Left forelimb (tissue), 1 donor: ENCODE measurements at places on chromosomes 11 and 22.

DNA sequence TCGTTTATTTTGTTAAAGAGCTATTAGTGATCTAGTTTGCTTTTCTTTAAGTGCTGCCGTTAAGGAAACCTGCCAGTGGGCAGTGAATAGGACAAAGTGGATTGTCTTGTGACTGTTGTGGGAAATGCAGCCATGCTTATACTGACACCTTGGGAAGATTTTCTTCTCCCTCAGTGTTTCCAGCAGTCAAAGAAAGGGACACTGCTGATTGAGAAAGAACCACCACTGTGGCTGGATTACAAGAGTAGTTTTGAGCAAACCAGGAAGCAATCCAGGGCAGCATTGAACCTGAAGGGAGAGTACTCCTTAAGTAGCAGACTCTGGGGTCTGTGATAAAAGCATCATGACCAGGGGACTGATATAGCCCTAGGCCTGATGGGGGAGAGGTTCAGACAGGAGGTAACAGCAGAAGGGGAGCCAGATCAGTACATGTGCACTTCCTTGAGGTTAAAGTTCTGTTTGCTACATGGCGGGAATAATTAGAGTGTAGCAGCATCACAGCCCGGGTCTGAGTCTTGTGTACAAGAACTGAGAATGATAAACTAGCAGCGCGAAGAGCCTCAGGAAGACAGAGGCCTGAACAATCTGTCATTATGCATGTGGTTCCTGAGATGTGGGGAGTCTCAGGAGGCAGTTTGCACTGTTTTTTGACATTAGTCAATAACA lies 167.8 kb downstream of the C11orf91 start:
- no peak for DNase-seq

DNA sequence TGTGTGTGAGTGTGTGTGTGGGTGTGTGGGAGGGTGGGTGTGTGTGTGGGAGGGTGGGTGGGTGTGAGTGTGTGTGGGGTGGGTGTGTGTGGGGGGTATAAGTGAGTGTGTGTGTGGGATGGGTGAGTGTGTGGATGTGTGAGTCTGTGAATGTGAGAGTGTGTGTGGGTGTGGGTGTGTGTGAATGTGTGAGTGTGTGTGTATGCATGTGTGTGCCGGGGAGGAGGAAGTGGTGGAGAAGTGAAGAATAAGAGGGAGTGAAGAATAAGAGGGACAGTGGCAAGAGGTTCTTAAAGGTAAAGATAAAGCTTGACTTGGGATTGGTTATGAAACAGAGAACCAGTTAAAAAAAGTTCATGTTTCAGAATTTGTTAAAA lies 54.0 kb downstream of the PRR5L start:
- DNase-seq, result no peak

- no peak for DNase-seq
Observed at GRCh38 chr22:31509061-31509762, 12.9 kb downstream of the SFI1 start.

GRCh38 chr11:108204929-108205499 lies 17.4 kb downstream of the NPAT start:
- no peak for DNase-seq

DNA sequence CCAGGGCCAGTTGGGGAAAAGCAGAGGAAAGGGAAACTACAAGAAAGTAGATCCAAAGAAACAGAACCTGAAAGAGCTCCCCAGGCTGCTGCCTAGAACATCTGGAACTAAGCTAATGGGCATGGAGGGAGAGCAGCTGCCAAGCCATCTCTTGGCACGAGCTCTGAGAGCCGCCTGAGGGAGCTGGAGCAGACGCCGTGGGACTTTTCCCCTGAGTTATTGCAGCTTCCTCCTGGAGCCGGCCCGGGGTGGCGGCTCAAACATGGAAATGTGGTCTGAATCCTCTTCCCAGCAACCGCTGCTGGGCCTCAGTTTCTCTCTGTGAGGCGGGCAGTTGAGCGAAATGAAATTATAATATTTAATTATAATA lies 41.8 kb downstream of the LIF start:
- no peak for DNase-seq

DNA sequence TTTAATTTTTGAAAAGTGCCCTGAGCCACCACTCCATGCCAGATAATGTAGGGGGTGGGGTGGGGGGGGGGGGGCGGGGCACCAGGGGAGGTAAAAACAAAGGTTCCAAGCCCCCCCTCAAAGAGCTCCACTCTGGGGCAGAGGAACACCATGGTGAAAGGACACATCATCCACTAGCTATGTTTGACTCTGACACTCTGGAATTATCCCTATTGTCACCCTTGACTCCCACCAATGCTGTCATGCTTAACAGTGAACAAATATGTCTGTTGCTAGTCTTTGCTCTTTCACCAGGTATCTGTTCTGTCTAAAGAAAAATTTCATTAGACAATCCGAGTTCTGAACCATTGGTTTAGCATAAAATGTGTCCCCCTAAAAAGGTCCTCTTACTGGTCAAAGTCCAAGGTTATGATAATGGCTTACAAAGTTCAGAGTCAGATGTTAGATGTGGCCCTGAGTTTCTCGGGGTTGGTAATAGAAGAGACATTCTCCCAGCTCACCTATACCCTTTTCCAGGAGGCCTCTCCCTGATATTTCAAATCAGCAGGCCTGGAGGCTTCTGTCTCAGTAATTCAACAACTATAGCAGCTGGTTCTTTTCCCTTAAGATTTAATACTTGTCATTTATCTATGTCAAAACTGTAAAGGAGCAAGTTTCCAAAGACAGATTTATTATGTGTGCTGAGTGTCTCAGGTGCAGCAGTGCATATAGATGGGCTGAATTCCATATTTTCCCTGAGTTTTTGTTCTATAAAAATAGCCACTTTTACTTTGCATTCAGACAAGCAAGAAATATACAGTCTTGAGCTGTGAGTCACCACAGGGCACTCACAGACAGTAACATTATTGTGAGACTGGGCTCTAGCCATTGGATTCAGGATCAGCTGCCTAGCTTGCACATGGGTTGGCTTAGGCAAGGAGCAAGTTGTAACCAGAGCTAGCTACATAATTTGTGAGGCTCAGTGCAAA lies 174.1 kb downstream of the CSNK2A3 start:
- no peak for DNase-seq

GRCh38 chr11:80320765-80321164 lies 879.9 kb upstream of the TENM4 start:
- no peak for DNase-seq

DNA sequence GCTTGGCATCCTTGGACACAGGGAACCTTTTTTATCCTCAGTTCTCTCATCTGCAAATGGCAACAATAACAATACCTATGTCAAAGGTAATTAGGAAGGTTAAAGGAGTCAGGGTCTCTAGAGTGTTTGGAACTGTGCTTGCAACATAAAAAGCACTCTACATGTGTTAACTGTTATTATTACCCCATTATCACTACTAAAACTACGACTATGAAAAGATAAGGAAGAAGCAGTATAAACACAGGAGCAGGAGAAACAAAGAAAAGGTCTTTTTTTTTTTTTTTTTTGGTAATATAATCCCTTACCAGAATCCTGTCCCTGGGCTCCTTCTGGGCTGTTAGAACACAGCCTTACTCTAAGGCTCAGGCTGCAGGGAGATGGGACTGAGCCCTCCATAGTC lies 348.2 kb downstream of the CADM1 start:
- no peak for DNase-seq

- no peak for DNase-seq
Observed at GRCh38 chr11:33682446-33682845, 18.2 kb downstream of the C11orf91 start.

DNA sequence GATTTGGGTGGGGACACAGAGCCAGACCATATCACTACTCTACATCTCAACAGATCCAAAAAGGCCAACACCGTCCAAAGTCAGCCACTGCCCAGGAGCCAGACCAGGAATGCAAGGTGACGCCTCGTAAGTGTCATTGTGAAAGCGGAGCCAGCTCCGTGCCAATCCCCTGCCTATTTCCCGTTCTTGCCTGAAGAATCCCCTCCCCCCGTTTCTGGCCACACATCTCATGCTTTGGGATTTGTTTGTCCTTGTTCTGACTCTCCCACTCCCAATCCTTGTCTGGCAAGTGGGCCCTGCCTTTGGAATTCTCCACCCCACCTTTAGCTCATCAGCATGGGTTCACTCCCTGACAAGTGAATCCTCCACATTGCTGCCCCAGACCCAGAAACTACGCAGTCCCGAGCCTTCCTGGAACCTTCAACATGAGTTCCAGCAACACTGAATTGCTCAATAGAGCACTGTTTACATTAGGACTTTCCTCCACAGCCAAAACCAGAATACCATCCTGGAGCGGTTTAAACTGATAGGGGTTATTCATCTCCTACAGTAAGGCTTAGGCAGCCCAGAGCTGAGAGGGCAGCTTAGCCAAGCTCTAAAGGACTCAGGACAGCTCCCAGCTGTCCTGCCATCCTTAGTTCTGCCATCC lies 6.0 kb upstream of the SLC35C1 start:
- no peak for DNase-seq

DNA sequence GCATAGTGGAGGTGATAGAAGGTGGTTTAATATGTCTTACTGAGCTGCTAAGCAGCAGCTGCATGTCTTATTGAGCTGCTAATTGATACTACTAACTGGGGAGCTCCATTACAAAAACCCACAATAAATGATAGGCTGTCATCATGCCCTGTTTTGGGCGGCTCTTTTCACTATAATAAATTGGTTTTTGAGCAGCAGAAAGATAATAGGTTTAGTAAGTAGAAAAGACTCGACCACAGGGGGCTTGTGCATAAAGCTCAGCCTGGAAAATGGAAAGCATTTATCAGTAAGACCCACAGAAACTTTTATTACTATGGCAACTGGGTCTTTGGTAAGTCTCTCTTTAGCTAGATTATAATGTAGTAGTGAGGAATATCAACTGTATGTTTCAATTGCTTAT lies 117.6 kb downstream of the LDLRAD3 start:
- DNase-seq, result no peak

- no peak for DNase-seq
Observed at GRCh38 chr11:92180664-92181251, 43.9 kb upstream of the FAT3 start.

DNA sequence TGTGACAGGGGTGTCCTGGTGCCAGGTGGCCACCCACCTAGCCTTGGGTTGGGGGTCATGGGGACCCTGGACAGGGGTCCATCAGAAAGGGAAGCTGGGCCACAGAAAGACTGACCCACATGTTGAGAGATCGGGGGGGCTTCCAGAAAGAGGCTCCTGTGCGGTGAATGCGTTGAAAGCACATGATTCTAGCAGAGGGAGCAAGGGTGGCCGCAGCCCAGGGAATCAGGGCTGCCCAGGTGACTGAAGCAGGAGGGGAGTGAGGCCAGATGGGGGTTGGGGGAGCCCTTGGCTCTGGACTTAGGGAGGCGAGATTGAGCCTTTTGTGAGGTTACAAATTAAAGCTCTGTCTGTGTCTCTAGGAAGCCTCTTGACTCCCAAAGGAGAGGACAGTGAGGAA lies 80.7 kb downstream of the MORC2 start:
- DNase-seq, result peak; percentile 25

- no peak for DNase-seq
Observed at GRCh38 chr22:40310768-40311120, 35.6 kb upstream of the ADSL start.

GRCh38 chr11:92558323-92558722 lies 333.7 kb downstream of the FAT3 start:
- no peak for DNase-seq

GRCh38 chr11:128667873-128668272 lies 26.0 kb upstream of the FLI1 start:
- DNase-seq, result no peak

- no peak for DNase-seq
Observed at GRCh38 chr11:110130642-110131238, 37.5 kb downstream of the ZC3H12C start.

DNA sequence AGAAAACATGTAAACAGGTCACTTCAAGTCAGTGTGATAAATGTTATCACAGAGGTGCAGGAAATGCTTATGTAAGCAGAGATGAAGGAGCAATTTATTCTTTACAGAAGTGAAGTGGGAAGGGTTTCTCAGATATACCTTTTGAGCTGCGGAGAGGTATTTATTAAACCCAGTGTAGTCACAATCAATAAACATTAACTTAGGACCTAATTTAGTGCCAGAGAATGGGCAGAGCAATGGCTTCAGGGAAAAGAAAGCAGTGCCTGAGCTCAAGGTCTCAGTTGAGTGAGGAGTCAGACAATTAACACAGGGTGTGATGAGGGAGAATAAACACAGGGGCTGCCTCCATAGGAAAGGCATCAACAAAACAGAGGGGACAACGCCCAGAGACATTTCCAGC lies 1.9 kb downstream of the MS4A5 start:
- DNase-seq, result no peak

DNA sequence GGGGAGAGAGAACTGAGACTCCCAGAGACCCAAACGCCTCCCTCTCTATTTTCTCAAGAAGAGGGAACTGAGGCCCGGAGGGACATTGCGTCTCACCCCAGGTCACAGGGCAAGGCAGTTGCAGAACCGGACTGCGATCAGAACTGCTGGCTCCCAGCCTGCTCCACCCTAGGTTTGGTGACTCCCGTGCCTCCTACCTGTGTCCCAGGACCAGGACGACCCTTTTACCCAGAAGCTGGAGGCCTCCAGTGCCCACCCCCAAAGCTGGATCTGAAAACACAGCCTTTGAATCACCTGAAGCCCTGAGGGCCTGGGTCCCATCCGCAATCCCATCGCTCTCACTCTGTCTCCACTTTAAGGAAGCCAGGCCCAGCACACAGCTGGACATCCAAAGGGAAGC lies 1.4 kb downstream of the GSTT4 start:
- DNase-seq, result no peak

DNA sequence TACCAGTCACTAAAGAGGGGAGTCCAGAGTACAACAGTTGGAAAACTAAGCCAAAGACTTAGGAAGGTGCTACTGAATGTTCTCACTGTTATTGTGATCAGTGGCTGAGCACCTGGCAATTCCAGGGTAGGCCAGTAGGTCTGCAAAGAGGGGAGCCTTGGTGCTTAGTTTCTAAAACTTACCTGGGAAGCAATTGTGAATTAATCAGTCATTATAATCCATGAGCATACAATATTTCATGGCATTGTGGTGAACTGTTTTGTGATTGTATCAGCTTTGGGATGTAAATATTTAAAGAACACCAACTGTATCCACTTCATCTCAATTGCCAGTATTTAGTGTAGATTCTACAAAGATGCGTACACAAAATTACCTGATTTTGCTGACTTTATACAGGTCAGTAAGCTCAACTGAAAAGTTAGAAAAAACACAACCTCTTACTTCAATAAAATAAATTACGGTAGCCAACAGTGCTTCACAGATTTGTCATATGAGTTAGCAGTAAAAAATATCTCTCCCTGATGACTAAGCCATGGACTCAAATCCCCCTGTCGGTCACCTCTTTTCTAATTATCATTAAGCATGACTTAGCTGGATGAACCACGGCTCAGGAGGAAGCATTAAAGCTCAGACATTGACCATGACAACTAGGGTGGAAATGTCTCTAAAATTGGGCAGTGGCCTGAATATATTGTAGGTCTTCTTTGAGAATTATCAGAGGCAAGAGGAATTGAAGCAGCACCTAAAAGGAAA lies 30.8 kb upstream of the SORL1 start:
- no peak for DNase-seq

GRCh38 chr11:29208117-29208516 lies 808.7 kb downstream of the KCNA4 start:
- DNase-seq, result no peak
